ENCODE measurements at places on chromosomes 2 and 18.

GRCh38 chr2:101111917-101112771, 39.0 kb downstream of the TBC1D8 start:
- DNase-seq = no peak

DNA sequence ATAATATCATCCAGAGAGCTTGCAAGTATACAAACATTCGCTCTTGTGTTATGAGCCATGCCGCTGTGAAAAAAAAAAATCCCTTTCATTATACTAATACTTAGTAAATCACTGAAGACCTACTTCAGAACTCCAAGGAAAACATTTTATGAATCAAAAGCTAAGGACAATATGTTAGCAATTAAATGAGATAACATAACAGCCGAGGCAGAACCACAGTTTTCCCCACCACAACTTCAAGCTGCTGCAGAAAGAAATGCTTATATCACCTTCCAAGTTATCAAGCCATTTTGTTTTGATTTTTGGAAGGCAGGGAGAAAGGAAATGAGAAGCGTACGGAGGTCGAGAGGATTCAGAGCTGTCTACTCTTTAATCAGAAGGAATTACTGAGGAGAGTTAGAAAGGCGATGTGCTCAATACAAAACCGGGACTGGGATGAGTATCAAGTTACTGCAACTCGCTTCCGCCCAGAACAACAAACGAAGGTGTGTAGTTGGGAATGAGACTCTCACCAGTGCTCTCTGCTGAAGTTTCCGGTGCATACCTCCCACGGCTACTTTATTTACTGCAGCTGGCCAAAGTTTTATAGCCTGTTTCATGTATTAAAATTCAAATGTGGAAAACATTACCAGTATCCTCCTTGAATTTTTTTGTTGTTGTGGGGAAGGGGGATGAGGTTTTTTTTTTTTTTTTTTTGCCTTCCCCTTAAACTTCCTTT, 292.2 kb upstream of the CCDC68 start:
- no peak for DNase-seq

DNA sequence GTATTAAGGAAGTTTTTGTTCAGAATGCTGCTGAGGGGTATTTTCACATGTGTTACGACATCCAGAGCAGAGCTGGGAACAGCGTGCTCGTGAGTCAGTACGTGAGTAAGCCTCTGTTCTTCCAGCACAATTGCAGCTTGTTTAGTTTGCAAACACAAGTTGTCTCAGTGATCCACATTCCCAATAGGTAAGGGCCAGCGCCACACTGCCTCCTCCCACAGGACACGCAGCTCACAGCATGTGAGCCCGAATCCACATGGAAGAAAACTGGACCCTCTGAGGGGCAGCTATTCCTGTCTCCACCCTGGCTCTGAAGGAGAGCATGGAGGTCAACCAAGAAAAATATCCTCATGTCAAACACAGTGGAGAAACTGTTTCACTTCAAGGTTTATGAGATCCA, 173.9 kb upstream of the PID1 start:
- no peak for DNase-seq

DNA sequence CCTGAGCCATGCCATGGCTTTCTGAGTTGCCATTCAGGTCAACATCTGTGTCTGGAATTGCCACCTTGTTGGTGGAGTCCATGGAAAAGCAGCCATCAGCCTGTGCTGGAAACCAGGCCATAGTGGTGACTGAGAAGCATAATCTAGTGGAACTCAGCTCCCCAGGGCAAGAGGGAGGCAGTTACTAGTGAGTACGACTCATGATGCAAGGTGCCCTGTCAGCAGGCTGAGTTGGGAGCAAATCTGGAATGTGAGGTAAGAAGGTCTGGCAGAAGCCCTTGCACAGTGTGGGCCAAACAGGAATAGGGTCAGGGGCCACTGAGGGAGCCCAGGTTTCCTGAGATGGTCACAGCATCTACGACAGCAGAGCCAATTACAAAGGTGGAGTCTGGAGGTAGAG, 37.1 kb downstream of the SULT1C2 start:
- DNase-seq = no peak

DNA sequence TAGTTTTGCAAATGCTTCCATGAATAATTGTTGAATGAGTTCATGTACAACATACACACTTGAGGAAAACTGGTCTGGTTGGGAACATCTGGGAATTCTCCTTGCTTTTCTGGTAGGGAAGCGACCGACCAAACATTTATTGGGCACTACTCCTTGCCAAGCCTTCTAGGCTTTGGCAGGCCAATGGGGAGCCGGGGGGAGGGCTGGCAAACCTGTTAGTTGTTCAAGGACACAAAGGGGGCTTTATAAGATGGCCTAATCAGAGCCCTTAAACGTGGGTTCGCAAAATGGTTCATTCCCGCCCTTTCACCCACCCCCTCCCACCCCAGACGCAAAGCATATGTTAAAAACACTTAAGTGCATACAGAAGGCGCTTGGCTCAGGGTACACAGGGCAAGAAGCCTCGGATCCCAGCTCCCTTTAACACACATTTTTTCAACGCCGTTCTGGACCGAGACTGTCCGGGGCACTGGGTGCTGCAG, 844 bp upstream of the VSNL1 start:
- DNase-seq = peak; percentile 19

GRCh38 chr2:51011254-51011653, 20.7 kb downstream of the NRXN1 start:
- DNase-seq = no peak

GRCh38 chr2:97858442-97858841, 137.3 kb downstream of the TMEM131 start:
- DNase-seq = no peak

- DNase-seq = peak; percentile 93
Observed at GRCh38 chr2:231601356-231602229, 8.9 kb downstream of the TEX44 start.

- DNase-seq = no peak
Observed at GRCh38 chr2:147450661-147451510, 393.9 kb upstream of the ACVR2A start.

DNA sequence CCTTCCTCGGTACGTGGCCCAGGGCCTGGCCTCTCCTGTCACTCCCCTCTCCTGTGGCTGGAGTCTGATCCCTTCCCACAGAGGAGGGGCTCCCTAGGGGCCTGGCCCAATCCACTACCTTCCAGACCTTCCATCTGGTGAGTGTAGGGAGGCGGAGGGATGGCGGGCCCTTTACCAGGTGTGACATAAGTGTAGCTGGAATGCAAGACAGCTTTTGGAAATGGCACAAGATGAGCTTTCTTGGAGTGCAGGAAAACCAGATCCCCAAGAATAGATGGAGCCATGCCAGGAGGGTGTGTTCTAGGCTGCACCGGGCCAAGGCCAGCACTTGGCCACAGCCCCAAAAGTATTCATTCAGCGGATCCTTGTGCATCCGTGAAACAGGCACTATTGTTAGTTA, 30.1 kb downstream of the IGFBP5 start:
- peak; percentile 49 for DNase-seq

GRCh38 chr2:102315921-102316320, 4.6 kb downstream of the IL1RL1 start:
- no peak for DNase-seq

- DNase-seq = no peak
Observed at GRCh38 chr18:5518899-5519371, 24.9 kb downstream of the EPB41L3 start.

DNA sequence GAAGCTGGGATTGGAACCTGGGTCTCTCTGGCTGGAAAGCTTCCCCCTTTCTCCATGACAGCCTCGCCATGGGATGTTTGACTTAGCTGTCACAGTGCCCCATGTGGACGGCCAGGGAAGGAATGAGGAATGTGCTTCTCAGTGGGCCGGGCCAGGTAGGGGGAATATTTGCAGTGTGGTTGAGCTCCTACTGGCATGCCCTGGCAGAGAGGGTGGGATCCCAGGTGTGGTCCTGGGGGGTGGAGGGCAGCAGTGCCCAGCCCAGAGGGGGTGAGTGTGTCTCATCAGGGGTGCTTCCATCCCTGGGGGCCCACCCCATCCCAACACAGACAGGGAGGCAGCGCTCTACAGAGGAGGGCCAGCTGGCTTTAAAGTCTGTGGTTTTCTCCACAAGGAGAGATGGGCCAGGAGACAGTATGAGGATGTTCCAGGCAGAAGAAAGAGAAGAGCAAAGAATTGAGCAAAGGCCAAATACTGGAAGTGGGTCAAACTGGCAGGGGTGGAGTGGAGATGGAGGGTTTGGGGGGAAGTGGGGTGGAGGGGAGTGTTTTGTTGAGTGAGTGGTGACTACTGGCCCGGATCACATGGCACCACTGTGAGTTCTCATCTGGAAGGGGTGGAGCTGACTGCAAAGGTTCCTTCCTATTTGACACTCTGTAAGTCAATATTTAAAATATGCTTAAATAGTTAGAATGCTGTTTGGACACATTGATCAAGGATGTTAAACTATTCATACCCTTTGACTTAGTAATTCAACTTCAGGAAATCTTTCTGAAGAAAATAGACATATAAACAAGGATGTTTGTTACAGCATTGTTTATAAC, 94.0 kb downstream of the MYCN start:
- peak; percentile 88 for DNase-seq

- DNase-seq = no peak
Observed at GRCh38 chr2:223591596-223591995, 10.6 kb downstream of the SCG2 start.

DNA sequence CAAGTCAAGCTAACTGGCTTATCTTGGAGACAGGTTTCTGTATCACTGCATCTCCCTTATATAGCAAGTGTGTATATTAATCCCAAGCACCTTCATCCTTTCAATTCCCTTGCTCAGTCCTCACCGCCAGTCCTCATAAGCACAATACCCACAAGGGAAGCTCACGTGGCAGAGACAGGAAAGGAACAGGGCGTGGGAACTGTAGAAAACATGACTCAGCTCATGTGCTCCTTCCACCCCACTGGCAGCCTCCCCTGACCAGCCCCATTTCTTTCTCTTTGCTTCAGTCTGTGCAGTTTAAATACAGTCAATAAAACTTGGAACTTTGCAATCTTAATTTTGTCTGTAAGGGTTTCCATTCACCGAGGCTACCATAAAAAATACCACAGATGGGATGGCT, 36.5 kb upstream of the CDH19 start:
- no peak for DNase-seq

- no peak for DNase-seq
Observed at GRCh38 chr2:156483741-156484173, 47.6 kb downstream of the GPD2 start.

GRCh38 chr18:41745166-41746049, 209.6 kb upstream of the PIK3C3 start:
- peak; percentile 66 for DNase-seq

DNA sequence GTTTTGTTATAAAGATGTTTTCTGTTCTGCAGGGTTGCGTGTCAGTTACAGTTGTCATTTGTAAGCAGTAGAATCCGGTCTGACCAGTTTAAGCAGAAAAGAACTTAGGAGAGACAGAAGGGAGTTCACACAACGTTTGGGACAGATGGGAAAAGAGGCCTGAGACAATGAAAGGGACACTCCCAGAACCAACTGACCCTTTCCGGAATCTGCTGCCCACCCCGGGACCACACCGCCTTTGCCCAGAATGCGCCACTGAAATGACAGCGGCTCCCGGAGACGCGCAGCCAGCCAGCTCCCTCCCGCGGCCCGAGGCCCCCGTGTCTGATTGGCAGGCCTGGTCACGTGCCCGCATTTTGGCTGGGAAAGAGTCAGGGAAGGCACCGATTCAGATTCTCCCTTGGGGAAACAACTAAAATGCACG, 244.6 kb downstream of the BCL2 start:
- peak; percentile 84 for DNase-seq

- no peak for DNase-seq
Observed at GRCh38 chr18:26618135-26618534, 69.8 kb upstream of the KCTD1 start.

DNA sequence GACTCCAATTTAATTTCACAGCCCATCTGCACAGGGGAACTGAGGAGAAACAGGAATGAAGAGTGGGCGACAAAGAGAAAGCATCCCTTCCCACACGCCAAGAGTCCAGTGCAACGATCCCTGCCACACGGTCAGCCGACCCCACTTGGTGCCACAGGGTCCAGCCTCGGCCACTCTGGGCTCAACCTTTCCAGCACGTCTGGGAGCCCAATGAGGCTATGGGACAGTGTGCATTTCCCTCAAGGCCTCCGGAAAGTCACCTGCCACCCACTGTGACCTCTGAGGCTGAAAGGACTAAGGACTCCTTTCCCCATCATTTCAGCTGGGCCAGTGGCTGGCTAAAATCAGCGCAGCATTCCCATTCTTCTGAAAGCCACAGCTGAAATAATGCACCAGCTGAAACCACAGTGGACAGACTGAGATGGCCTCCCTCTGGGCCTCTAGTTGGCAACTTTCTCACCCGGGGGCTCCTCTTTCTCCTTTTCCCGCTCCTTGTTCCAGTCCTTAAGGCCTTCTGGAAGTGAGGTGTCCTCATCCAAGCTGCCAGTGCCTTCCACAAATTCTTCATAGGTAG, 21.2 kb downstream of the TUBB6 start:
- DNase-seq = no peak

GRCh38 chr2:172864182-172864581, 128.5 kb downstream of the RAPGEF4 start:
- peak; percentile 58 for DNase-seq

DNA sequence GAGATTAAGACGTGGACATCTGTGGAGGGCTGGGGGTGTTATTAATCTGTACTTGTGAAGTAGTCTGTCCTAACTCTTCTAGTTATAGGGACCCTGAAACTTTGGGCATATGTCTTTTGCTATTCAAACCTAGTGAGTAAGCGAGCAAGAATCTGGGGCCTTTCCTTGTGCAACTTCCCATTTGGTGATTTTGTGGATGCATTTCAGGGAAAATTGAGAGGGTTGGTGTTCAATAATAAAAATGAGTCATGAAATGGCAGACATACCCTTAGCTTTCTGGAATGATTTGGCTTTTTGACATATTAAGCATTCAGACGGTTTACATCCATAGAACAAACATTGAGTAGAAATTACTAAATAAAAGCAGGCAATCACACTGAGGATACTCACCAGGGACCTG, 17.0 kb downstream of the COL4A4 start:
- no peak for DNase-seq

- DNase-seq = no peak
Observed at GRCh38 chr2:138564586-138565229, 63.1 kb downstream of the SPOPL start.

DNA sequence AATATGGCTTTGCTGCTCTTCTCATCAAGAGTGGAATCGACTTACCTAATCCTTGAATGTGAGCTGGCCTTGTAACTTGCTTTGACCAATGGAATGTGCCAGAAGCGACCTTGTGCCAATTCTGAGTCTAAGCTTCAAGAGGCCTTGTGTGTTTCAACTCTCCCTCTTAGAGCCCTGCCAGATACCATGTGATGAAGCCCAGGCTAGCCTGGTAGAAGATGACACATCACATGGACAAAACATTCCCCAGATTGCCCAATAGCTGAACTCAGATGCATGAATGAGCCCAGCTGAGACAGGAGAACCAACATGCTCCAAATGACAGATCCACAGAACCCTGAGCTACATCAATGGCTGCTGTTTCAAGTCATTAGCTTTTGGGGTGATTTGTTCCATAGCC, 4.2 kb upstream of the KLHL14 start:
- DNase-seq = no peak

DNA sequence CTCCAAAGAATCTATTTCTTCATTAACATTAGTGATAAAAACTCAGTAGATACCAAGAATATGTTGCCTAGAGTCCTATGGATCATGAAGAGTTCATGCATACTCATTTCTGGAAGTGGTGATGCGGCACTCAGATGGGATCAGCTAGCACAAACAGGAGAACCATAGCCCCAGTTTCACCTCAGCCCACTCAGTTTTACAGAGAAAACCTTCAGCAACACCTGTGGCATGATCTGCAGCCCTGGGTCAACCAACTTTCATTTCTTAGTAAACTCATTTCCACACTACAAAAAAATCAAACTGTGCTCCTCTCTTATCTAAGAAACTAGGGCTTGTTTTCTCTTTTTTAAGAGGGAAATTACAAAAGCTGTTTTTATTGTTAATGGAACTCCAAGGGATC, 569.4 kb downstream of the CCDC85A start:
- no peak for DNase-seq

- DNase-seq = peak; percentile 79
Observed at GRCh38 chr2:16058256-16058655, 117.9 kb downstream of the MYCN start.
